Heart left ventricle (tissue), 16 donors: ENCODE measurements at places on chromosomes 7 and 10. TPM values are rescaled to one million over a fixed set of nuclear protein-coding genes. Genes with fewer than 3 reads are reported as not detected.

Gene AKR1D1
- total RNA-seq: not detected

Gene GLRX3
- total RNA-seq: 58.7 TPM

- H3K4me1 ChIP-seq: no peaks in the 10 kb centered on the region
- H3K27me3 ChIP-seq: peaks cover 9% of the 10 kb centered on the region
- no peak overlapping the region for H3K4me3 ChIP-seq
- no peak for DNase-seq
- H3K27ac ChIP-seq: no peak overlapping the region
These were observed 179.3 kb downstream of the TFEC start for GRCh38 chr7:115851291-115851690.

DNA sequence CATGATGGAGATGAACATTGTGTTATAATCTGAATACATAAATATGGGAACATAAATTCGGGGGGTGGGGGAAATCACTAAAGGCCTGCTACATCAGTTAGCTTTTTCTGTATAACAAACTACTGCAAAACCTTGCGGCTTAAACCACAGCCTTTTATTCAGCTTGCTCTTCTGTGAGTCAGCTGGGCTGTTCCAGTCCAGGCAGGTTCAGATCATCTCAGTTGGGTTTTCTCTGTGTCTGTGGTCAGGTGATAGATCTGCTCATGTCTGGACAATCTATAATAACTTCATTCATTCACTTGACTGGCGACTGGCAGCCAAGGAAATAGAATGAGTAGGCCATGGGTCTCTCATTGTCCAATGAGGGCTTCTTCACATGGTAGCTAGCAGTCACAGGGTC, 23.5 kb downstream of the HTR7 start:
- H3K4me3 ChIP-seq: no peak overlapping the region
- DNase-seq: no peak
- H3K27me3 ChIP-seq: peaks cover 5% of the 10 kb centered on the region
- H3K27ac ChIP-seq: no peak overlapping the region
- no peaks in the 10 kb centered on the region for H3K4me1 ChIP-seq

DNA sequence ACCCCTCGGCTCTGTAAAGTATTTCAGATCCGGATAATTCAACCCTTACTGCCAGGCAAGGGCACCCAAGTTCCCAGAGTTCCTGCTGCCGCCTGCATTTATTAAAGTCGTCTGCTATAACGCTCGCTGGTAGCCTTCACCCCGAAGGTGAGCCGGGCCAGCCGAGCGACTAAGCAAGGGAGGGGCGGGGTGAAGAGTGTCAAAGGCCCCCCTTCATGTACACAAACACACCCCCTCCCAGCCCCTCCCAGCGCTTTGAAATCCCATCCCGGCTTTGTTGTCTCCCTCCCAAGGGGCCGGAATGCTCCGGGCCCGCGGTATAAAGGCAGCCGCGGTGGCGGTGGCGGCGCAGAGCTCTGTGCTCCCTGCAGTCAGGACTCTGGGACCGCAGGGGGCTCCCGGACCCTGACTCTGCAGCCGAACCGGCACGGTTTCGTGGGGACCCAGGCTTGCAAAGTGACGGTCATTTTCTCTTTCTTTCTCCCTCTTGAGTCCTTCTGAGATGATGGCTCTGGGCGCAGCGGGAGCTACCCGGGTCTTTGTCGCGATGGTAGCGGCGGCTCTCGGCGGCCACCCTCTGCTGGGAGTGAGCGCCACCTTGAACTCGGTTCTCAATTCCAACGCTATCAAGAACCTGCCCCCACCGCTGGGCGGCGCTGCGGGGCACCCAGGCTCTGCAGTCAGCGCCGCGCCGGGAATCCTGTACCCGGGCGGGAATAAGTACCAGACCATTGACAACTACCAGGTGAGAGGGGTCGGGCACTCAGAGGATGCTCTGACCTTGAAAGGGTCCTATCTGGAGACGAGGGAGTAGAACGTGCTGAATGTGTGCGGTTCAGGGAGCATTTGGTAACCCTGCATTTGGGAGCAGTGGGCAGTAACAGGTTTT, at the start of gene DKK1:
TSS of gene DKK1 (plus strand) at position 349 of the 889 bp plus-strand sequence. CDS start at position 503, 154 bp downstream.
- DNase-seq: peak; percentile 46
- H3K4me1 ChIP-seq: no peaks in the 10 kb centered on the region
- H3K4me3 ChIP-seq: peak within 1 kb of the TSS; percentile 47
- H3K36me3 ChIP-seq: no peaks in the 10 kb centered on the region
- H3K27ac ChIP-seq: no peak within 1 kb of the TSS
- H3K27me3 ChIP-seq: peaks cover 37% of the 10 kb centered on the region

DNA sequence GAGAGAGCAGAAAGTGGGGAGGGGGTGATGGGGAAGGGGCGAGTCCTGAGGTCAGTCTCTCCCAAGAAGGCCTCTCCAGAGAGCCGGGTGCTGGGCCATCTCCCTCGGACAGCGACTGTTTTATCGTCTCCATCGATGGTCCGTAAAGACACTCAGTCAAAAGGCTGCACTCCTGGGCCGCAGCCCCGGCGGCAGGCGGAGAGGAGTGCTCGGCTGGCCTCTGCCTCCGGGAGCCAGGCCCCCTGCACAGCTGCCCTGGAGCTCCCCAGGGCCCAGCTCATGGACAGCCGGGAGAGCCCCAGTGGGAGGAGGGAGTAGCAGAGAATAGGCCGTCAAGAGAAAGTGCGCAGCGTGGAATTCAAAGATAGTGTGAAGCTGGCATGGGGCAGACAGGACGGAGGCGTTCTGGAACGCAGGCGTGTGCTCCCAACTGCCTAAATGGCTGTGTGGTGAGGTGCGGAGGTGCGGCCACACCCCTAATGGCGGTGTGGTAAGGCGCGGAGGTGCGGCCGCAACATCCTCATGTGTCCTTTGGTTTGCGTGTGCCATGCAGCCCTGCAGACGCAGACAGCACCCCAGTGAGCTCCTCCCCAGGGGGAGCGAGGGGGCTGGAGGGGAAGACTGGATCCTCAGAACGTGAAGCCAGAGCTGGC, 477.5 kb upstream of the FOXK1 start:
- H3K27me3 ChIP-seq: no peaks in the 10 kb centered on the region
- no peaks in the 10 kb centered on the region for H3K36me3 ChIP-seq
- H3K27ac ChIP-seq: no peak overlapping the region
- H3K4me1 ChIP-seq: no peaks in the 10 kb centered on the region
- H3K4me3 ChIP-seq: peak overlapping the region; percentile 12
- DNase-seq: no peak
